HL-60 (cell line): ENCODE measurements at places on chromosomes 3 and 15.

DNA sequence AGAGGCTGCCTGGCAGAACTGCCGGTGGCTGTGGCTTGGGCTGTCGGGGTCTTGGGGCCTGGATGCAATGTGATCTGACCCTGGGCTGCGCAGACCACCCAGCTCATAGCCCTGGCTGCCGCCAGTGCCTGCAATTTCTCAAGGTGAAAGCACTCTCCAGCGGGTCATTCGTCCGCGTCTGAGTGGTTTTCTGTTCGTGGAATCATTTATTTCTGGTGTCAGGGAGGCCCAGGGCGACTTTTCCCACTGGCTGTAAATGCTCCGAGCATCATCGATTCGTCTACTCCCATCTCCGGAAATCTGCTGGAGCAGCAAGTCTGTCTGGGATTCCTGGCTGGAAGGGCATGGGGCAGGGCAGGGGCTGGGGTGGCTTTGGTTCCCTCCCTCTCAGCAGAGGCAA lies 40.6 kb upstream of the ADPGK start:
- DNase-seq, result no peak

GRCh38 chr15:41919201-41919820 lies 25.5 kb upstream of the SPTBN5 start:
- DNase-seq, result no peak

- no peak for DNase-seq
Measured at GRCh38 chr15:100802421-100803170, 77.0 kb upstream of the ALDH1A3 start.

- DNase-seq, result no peak
Measured at GRCh38 chr3:13025090-13025489, 48.1 kb downstream of the IQSEC1 start.

DNA sequence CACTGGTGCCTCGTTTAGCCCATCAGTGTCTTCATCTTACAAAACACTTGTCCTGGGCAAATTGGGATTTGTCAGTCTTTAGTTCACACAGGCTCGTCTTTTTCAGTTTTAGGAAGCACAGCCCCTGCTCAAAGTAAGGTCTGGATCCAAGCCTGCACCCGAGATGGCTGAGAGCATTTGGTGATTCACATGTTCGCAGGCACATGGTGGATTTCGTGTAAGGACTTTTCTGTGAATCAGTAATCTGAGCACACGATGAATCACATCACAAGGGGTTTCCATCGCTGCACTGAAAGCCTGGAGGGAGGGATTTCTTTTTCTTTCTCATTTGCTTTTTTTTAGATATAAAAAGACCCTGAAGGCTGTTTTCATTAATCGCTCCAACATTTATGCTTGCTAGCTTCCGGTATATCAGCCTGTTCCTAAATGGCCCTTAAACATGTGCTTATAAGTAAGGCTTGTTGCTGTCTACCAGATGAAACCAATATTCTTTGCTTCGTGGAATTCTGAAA lies 435.6 kb upstream of the ATP10A start:
- no peak for DNase-seq

DNA sequence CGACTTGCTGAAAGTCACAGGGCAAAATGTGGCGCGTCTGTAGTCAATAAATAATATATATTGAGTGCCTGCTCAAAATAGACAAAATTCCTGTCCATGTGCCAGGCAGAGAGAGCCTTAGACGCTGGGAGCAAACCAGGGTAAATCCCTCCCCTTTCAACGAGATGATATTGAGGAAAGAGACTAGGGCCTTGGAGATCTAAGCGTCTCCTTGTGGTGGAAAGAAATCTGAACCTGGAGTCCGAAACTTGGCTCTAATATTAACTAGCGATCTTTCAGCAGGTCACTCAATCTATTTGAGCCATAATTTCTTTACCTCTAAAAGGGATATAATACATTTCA lies 348 bp upstream of the DPP8 start:
- DNase-seq, result no peak

DNA sequence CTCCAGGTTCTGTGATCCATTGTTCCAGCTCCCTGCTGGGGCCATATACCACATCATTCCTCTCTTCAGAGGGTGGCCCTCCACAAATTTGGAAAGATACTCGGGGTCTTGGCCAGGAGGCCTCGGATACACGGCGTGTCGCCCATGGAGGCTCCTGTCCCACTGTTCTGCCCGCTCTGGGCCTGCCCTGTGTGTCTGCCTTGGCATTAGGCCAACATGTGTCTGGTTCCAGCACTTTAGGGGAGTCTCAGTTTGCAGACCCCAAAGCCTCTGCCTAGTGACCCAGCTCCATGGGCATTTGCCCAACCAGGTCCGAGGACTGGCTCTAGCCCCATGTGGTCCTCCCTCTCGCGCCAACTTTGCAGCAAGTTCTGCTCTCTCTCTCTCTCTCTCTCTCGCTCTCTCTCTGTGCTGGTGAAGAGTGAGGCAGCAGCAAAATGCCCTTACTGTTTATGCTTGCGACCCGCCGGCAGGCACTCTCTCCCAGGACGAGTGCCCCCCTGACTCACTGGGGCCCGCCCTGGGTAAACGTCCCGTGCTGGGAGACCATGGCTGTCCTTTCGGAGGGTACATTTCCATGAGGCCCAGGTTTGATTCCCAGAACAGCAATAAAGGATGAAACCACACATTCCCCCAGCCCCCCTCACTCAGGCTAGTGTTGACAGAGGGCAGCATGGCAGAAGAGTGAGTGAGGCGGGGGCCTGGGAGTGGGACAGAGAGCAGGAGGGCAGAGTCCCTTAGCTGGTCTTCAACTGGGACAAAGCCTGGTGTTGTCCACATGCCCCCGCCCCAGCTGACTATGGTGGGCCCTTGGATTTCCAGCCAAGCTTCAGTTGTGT lies 77.9 kb downstream of the ISG20 start:
- DNase-seq, result no peak

DNA sequence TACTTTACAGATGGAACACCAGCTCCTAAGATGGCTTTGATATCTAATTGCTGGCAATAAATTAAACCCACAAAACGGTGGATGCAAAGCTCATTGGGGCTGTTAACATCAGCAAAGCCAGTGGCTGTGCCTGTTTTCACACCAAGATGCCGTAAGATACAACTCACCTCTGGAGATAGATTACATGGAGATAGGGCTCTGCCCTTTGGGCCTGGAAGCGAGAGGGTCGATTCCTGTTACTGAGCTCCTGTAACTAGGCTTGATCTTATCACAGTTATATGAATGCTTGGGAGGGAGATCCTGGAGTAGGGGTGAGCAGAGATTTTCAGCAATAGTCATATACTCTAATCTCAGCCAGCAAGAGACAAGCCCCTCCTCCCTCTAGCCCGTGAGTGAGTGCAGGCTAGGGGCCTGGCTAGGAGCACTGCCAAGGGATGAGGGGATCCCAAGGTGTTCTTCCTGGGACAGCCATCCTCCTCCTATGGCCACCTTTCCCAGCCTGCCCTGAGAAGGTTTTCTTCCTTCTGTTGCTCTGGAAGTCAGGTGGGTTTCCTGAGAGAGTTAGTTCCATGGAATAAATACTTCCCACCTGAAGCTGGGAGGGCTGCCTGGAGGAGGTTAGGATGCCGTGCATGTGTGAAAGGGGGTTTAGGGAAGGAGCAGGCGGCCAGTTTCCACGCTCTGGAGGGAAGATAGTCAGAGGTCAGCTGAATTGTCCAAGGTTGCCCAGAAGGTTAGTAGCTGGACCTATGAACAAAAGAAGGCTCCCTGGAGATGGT lies 18.1 kb upstream of the DOCK3 start:
- no peak for DNase-seq

GRCh38 chr3:124364317-124365020 lies 365.8 kb upstream of the UMPS start:
- no peak for DNase-seq

- DNase-seq, result no peak
Measured at GRCh38 chr3:109852283-109852682, 514.9 kb upstream of the DPPA4 start.

- no peak for DNase-seq
Measured at GRCh38 chr3:137477614-137478013, 286.5 kb upstream of the SOX14 start.

DNA sequence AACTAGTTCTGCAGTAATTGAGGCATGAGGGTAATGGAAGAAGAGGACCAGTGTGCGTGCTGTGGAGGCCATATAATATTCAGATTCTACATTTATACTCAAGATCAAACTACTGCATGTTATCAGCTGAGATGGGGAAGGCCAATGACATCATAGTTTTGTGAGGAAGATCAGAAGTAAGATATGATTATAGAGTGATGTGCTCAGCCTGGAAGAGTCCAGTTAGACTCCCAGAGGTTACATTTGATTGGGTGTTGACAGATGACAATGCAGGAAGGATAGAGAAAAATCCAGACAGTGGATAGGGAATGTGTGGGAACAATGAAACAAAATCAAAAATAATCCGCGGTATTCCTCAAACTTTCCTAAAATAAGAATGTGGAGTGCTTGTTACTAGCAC lies 35.4 kb downstream of the GOLIM4 start:
- DNase-seq, result no peak

- DNase-seq, result no peak
Measured at GRCh38 chr3:63910001-63910400, 2.2 kb downstream of the SCAANT1 start.

- DNase-seq, result no peak
Measured at GRCh38 chr3:116444115-116444747, 1.1 kb downstream of the LSAMP start.

DNA sequence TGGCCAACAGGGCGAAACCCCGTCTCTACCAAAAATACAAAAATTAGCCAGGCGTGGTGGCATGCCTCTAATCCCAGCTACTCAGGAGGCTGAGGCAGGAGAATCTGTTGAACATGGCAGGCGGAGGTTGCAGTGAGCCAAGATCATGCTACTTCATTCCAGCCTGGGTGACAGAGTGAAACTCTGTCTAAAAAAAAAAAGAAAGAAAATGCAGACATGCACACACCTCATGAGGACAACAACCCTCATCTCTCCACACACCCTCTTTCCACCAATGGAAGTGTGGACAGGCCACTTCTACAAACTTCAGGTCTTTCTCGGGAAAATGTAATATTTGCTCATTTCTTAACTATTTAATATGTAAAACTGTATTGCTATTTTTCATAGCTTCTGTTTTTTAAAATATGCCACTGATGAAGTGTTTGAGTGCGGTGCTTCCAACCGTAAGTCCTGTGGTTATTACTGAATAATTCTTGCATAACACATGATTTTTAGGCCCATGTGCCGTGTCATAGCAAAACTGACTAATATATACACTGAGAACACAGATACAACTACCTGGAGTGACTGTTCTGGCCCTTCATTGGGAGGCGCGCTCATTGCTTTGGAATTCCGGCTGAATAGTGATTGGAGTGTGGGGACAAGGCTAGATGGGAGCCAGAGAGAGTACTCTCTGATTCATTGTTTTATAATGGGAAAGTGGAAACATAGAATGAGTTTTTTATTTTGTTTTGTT lies 23.1 kb downstream of the LRRC31 start:
- no peak for DNase-seq

DNA sequence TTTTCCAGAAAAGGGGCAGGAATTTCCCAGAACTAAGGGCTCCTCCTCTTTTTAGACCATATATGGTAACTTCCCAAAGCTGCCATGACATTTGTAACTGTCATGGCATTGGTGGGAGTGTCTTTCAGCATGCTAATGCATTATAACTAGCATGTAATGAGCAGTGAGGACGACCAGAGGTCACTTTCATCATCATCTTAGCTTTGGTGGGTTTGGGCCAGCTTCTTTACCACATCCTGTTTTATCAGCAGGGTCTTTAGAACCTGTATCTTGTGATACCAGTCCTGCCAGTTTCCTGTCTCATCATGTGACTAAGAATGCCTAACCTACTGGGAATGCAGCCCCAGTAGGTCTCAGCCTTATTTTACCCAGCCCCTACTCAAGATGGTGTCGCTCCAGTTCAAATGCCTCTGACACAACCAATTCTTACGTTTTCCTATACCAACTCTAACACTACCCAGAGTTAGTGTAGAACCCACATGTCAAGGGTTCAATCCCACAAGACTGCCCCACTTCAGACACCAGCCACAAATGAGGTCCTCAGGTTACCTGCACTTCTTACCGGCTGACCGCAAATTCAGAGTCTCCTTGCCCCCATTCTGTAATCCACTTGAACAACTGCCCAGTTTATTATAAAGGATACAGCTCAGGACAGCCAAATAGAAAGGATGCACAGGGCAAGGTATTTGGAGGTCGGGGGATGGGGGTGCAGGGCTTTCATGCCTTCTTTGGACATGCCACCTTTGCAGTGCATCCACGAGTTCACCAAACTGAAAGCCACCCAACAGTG lies 17.7 kb downstream of the FOXB1 start:
- no peak for DNase-seq

DNA sequence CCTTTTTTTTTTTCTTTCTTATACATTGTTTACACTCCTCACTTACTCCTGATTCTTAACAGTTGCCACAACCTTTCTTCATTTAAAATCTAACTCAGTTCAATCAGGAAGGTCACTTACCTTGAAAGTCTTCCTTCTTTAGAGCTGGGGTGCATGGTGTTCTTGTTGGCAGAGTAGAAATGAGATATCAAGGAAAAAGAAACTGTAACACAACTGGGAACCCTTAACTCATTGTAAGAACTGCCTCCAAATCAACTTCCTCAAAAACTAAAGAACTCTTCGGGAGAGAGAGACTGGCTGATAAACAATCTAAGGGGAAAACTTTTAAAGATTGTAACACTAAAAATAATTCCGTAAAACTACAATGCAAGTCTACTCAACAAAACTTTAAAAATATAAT lies 1.4 kb upstream of the APPL1 start:
- no peak for DNase-seq

DNA sequence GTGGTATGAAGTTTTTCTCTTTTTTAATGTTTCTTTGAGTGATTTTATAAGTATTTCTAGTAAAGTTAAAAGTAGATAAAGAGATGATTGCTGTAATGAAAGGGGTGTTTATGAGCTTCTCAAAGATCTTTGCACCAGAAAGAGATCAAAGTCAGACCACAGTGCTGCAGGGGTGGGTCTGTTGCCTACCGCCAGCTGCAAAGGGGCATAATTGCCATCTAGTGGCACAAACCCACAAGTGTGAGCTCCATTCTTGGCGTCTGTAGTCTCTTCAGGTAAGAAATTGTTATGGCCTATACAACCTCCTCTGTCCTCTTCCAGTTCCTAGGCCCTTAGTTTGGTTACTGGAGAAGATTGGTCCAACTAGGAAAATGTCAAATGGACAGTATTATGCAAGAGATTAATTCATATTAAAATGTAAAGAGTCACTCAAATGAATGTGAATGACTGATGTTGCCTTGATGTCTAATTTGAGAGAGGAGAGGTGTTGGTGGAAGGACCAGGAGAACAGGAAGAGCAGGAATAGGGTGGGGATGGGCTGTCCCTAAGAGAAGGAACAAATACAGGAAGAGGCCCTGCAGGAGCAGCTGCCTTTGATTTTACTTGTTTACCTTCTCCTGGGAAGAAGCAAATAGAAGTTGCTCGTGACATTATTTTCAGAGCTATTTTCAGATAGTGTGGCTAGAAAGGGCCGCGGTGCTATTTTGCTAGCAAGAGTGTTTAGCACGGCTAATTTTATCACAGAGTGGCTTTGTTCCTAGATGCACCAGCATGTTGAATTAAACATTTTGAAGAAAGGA lies 53.0 kb upstream of the GSK3B start:
- no peak for DNase-seq

DNA sequence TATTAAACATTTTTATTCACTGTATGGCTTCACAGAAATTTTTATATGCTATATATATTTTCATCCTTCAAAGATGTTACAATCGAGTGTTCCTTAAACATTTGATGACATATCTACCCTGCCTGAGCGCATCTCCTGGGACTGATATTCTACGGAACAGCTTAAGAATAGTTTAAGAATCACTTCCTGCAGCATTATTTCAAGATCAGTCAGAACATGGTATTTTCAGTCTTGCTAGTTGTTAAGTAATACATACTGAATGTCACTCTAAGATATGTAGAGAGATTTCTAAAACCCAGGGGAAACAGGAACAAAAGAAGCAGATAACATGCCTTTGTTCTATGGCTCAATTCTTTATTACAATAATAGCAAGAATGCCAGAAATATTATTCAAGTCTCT lies 8.7 kb downstream of the COL8A1 start:
- DNase-seq, result no peak
